ENCODE measurements at places on chromosomes 3 and 15. TPM values are rescaled to one million over a fixed set of nuclear protein-coding genes. Genes with fewer than 3 reads are reported as not detected.

Gene SYNM
- 22.0 TPM for total RNA-seq

Gene EPHA6
- total RNA-seq: 2.2 TPM

Gene PCSK6
- total RNA-seq: 20.9 TPM

Gene CRTC3
- total RNA-seq: 31.2 TPM

Gene GNAT1
- total RNA-seq: 0.20 TPM

Gene ACY1
- total RNA-seq: 18.0 TPM

Gene DPPA2
- not detected for total RNA-seq

Data from skin of body (tissue), 3 donors.